RPMI7951 (cell line): ENCODE measurements at places on chromosomes 3 and 15. TPM values are rescaled to one million over a fixed set of nuclear protein-coding genes. Genes with fewer than 3 reads are reported as not detected.

GRCh38 chr15:67979281-67979680 is 74.8 kb upstream of the PIAS1 start:
- no peak for DNase-seq

ATP2B2 gene
- total RNA-seq = 0.39 and 0.72 TPM in 2 replicates

DNA sequence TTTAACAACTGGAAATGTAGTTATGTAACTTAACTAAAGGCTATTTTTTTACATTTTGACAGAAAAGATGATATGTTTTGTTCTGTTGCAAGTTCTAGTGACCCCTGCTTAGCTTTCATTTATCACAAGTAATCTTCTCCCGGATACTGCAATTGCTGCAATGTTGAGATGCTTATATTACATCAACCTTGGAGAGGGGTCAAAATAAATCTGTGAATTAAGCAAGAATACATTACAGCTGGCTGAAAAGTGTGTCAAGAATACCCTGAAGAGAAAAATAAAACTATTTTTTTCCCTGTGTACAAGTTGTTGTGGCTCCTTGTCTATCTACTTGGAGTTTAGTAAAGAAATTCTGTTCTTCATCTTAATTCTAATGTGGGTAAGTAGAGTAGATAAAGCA is 232.1 kb upstream of the GOLIM4 start:
- DNase-seq = no peak

VIPR1 gene
- total RNA-seq = 186 and 215 TPM in 2 replicates

ACAN gene
- 0.78 and 0.96 TPM in 2 replicates for total RNA-seq

DNA sequence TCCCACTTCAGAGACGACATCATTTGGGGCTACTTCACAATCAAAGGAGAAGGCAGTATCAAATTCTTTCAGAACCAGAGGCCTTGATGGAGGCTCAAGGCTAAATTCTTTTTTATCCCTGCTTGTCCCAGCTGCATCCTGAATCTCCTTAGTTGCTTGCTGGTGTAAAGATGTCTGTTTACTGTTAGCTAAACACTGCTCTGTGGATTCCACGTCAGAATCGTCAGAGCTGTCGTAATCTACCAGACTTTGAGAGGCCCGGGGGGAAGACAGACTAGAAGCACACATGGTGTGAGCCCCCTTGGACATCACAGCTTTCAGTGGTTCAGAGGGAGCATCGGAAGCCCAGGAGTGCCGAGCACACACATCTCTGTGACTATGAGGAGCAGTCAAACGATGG is 32.6 kb downstream of the LINS1 start:
- no peak for DNase-seq

DNA sequence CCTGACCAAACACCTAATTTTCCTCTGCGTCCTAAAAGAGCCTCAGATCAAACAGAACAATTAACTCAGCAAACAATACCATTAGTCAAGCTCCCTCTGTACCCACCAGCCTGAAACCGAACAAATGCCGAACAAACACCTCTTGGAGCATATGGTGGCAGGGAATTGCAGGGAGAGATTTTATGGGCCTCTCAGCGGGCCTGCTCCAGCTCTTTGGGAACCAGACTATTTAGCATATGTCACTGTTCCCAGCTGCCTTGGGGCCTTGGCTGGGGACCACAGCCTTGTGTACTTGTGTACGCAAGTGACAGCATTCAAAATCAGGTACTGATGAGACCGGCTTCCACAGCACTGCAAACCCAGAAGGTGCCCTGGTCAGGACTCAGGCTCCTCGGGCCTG is 388.8 kb upstream of the PPP2R3A start:
- DNase-seq = no peak
